ENCODE measurements at places on chromosomes 12 and 14.
A peak's percentile ranks its signal among the peaks of the same experiment; 100 is the strongest.

DNA sequence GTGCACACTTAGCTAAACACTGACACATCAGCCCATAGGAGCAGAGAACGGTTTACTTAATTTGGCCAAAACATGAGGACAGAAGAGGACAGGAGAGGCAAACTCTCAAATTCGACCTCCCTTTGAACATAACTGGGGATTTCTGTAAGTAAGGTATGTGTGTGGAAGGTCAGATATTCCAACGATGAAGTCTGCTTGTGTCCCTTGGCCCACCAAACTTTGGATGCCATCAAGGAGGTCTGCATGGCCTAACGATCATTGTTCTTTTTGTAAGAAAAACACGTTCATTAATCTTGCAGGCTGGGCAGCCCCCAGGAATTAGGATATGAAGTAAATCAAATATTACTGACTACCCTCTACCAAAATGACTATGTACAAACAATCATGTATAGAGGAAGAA is 908.5 kb upstream of the ATXN7L3B start:
- no peak for DNase-seq

GRCh38 chr12:14514154-14514842 is 53.4 kb downstream of the PLBD1 start:
- peak; percentile 40 for DNase-seq

GRCh38 chr12:114631242-114631641 is 52.7 kb downstream of the TBX3 start:
- no peak for DNase-seq

GRCh38 chr14:68094158-68094557 is 274.6 kb downstream of the RAD51B start:
- no peak for DNase-seq

Measured in skin of body (tissue), 3 donors.